ENCODE measurements at places on chromosomes 6 and 20. TPM values are rescaled to one million over a fixed set of nuclear protein-coding genes. Genes with fewer than 3 reads are reported as not detected.

- DNase-seq = no peak
Measured at GRCh38 chr6:32436995-32437836, 2.5 kb upstream of the HLA-DRA start.

The LTB gene
- total RNA-seq = 0.64 TPM

DNA sequence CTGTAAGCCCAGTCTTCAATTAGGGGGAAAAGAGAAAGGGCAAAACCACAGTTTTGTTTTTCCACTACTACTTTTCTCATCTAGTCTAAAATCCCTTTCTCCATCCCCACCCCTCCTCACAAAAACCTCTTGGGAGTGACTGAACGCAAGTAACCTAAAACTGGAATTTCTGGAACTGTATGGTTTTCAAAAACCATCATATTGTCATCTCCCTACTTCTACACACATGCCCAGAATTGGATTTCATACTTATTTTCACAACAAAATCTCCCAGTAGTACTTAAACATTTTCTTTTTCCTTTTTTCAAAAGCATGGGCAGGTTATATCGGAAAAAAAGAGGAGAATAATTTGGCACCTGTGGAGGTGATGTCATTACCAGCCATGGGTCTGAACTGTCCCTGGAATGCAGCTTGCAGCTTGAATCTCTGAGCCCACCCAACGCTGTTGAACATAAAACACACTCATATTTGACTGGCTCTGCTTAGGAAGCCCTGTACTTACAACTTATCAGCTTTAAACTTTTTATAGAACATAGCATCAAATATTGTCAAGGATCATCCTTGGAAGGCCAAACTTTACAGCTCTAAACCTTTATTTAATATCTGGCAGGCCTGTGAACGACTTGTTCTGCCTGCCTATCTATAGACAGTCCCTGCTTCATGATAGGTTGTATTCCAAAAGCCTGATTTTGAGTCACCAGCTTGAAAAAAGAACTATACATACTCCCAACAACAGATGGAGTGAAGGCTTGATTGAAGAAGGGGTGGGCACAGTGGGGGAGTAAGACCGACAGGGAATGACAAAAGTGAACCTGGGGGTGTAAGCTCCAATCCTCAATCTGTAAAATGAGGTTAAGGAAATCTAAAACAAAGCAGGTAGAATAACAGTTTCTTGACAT, 59.3 kb downstream of the EPB41L2 start:
- DNase-seq = no peak

DNA sequence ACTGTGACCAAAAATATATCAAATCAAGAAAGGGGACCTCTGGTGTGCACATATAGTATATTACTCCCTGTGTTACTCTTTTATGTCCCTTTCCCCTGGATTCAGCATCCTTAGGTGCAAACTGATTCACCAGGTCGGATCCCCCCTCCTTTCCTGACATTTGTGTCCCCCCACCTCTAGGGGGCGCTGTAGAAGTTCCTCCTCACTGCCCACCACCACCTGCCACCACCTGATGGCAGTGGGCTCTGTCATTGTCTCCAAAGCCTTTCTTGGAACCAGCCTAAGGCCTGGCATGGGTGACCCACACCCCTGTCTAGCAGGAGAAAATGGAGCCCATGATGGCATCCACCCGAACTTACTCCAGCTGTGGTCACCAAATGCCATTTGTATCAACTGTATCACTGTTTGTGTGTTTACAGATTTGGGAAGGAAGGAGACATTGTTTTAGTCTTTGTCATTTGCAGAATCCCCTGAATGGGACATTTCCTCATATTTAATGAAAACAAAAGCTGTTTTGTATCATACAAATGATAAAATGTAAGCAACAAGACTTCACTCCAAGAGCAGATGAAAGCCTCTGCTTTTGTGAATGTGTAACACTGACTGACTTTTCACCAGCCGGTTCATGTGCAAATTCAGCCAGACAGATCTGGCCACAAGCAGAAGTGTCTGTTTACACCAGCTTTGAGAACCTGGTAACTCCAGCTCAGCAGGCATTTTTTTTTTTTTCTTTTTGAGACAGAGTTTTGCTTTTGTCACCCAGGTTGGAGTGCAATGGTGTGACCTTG, 66.2 kb downstream of the ARMC2 start:
- DNase-seq = peak; percentile 32

GRCh38 chr6:128029826-128030225, 129.0 kb upstream of the THEMIS start:
- DNase-seq = no peak

GRCh38 chr6:162290846-162291465, 436.6 kb downstream of the PRKN start:
- no peak for DNase-seq

DNA sequence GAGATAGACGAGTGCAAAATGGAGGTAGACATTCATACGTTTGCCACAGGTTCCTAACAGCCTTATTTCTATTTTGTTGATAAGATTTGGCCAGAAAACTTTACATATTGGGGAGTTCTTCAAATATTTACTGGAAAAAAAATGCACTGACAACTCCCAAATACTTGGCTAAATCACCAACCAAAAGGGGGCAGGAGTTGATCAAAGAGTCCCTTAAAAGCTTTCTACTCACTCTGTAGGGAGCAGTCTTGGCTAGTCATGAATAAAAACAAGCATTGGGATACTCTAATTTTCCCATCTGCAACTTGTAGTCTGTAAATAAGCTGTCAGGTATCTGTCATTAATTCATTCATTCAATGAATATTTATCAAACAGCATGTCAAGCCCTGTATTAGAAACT, 18.4 kb downstream of the TENT5A start:
- no peak for DNase-seq

DNA sequence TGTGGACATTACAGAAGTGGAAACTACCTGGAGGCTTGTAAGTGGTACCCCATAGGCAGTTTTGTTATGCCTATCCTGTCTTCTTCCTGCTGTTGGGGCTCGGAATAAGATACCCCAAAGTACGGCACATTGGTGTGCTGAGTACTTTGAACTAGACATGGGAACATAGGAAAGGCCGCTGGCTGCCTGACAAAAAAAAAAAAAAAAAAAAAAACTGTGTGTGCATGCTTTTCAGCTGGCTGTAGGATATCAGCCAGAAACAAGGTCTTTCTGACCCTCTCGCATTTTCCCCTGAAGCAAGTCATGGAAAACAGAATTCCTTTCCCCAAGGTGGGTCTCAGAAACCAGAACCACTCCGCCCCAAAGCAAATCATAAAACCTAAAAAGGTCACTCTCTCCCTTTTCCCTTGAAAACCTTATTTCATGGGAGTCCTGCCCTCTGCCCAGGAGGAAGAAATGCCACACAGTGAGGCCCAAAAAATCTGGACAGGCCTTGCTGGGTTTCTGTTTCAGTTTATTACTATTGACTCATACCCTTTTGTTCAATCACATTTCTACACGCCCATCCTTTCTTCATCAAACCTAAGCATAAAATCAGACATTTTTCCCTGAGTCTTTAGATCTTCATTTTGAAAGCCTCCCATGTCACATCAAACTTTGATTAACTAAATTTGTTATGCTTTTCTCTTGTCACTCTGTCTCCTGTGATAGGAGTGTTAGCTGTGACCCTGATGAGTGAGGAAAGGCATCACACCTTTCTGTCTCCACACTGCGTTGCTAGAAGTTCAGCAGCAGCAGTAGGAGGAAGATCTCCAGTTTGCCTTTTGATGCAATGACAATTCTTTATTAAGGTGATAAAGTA, 17.2 kb downstream of the SLC2A12 start:
- DNase-seq = peak; percentile 38

- no peak for DNase-seq
Measured at GRCh38 chr20:35985806-35986205, 17.4 kb downstream of the CNBD2 start.

The MUC22 gene
- total RNA-seq = not detected

The GABRR1 gene
- not detected for total RNA-seq

GRCh38 chr6:34237722-34238584, 1.3 kb downstream of the HMGA1 start:
- no peak for DNase-seq

DNA sequence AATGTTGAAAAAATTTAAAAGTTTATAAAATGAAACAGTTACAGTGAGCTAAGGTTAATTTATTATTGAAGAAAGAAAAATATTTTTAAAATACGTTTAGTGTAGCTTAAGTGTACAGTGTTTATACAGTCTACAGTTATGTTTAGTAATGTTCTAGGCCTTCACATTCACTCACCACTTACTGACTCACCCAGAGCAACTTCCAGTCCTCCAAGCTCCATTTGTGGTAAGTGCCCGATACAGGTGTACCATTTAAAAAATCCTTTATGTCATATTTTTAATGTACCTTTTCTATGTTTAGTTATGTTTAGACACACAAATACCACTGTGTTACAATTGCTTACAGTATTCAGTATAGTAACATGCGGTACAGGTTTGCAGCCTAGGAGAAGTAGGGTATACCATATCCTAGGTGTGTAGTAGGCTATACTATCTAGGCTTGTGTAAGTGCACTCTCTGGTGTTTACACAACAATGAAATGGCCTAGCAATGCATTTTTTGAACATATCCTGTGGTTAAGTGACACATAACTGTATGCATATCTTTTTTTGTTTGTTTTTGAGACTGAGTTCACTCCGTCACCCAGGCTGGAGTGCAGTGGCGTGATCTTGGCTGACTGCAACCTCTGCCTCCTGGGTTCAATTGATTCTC, 26.3 kb downstream of the FLRT3 start:
- DNase-seq = no peak

The OLIG3 gene
- total RNA-seq = not detected

GRCh38 chr20:46144432-46145025, 26.4 kb downstream of the CD40 start:
- DNase-seq = no peak

The LGSN gene
- 0.30 TPM for total RNA-seq

- DNase-seq = peak; percentile 22
Measured at GRCh38 chr6:113763876-113764275, 93.3 kb upstream of the MARCKS start.

The SYCP2 gene
- total RNA-seq = 0.59 TPM

DNA sequence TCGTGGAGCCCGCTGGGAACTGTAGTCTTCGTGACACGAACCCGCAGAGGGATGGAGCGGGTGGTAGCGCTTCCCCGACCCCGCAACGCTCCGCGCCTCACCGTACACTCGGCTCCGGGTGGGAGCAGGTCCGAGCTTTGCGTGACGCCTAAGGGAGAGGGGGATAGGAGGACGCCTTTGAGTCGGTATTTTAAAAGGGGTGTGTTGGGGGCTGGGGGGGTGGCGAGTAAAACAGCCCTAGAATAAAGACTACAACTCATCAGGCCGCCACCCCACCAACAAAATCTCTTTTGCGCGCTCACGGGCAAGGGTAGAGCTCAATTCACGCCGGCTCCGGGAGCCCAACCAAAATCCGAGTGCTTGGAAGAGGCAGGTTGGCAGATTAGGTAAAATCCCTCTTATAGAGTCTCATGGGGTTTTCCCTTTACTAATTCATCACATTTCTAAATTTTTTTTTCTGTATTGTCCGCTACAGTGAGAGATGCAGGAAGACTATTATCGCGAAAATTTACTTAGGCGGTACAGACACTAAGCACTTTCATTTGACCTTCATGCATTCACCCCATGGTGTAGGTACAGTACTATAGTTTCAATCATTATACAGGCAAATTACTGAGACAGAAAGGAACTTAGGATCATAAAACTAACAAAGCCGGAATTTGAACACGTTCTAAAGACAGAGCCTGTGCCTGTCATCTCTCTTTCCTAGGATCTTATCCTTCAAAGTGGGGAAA, 706 bp upstream of the SNX14 start:
- DNase-seq = no peak

- peak; percentile 56 for DNase-seq
Measured at GRCh38 chr6:49849213-49849907, 17.0 kb downstream of the CRISP1 start.

The PLTP gene
- total RNA-seq = 4.7 TPM

- DNase-seq = no peak
Measured at GRCh38 chr20:53176134-53176533, 204.0 kb downstream of the TSHZ2 start.

GRCh38 chr6:95548188-95548786, 29.0 kb upstream of the MANEA start:
- no peak for DNase-seq

GRCh38 chr20:51703400-51704287, 64.5 kb downstream of the ATP9A start:
- DNase-seq = no peak

The TGM3 gene
- not detected for total RNA-seq

DNA sequence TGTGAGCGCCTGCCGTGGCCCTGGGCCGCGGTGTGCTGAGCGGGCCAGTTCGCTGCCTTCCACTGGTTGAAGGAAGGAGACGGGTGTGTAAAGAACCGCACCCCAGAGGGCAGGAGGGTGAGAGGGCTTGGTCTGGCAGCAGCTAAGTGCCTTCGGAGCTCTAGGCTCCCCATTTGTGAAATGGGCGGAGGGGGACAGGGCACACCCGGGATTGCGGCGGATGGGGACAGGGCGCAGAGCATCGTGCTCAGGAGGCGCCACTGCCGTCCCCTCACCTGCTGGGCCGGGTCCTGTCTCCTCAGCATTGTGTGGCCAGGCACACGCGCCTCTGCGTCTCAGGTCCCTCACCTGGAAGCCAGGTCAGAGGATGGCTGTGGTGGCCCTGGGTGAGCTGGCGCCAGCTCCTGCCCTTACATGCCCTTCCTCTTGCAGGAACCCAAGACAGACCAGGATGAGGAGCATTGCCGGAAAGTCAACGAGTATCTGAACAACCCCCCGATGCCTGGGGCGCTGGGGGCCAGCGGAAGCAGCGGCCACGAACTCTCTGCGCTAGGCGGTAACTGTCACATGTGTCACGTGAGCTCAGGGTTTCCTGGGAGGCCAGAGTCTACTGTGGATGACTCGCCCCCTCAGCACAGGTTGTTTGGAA, 3.1 kb downstream of the ADRM1 start:
- DNase-seq = no peak

DNA sequence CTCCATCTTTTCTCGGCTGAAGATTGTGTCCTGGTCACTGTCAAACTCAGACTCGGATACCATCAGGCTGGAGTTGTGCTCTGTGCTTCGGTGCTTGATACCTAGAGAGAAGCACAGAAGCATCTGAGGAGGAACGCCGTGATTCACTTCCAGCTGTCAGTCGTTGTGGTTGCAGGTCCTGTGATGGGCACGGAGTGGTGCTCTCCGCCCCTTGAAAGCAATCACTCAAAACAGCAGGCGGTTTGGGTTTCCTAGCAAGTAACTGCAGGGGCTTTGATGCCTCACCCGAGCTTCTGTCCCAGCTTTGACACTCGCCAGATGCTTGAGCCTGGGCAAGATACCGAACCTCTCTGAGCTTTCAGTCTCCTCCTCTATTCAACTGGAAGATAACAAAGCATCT, 52.5 kb downstream of the ALDH5A1 start:
- DNase-seq = no peak

The TNF gene
- total RNA-seq = 0.59 TPM

The C20orf141 gene
- total RNA-seq = not detected

GRCh38 chr20:57087102-57087501, 179.3 kb downstream of the BMP7 start:
- peak; percentile 56 for DNase-seq

DNA sequence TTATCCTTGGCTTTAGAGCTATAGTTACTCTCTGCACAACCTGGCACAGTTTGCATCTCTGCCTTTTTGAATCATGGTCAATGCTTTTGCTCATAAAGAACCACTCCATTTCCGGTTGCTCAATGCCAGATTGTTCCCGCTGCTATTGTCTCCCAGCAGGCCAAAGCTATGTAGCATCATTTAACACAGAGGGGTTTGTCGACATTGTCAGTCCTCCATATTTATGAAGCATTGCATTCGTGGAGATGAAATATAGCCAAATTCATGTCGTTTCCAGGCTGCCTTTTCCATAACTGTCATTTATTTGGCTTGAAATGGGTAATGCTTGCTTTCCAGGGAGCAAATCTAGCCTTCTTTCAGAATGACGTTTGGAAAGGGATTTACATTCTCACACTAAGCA, 598.8 kb downstream of the EPHA7 start:
- no peak for DNase-seq
